ENCODE measurements at places on chromosomes 7 and 10.

- no peak for DNase-seq
Observed at GRCh38 chr7:31071645-31072029, 19.5 kb downstream of the ADCYAP1R1 start.

DNA sequence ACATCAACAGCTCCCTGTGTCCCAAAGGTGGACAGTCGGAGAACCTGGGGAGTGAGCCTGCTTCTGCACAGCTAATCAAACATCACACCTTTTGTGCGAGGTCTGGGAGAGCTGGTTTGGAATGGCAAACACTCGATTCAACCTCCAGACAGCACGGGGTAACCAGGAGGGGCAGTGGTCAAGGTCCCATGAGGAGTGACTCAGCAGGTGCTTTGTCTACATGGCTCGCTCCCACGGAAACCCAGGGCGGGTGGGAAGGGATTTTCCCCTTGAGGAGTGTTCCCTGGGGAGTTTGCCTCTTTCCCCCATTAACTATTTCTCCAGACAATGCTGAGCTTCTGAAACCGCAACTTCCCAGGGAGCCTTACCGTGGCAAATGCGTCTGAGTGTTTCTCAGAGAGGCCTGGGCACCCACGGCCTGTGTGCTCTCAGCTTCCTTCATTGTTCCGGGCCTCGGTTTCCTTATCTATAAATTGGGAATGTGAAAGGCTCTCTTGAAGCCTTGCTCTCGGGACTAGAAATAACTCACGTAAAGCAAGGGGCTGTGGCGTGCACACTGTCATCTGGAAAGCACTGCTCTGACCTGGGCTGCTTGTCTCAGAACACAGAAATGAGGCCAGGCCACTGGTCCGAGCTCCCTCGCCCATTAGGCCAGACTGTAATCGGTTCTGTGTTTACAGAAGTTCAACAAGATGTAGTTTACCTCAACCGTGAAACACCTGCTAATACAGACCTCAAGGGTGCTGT, 14.0 kb upstream of the GTPBP4 start:
- no peak for DNase-seq

DNA sequence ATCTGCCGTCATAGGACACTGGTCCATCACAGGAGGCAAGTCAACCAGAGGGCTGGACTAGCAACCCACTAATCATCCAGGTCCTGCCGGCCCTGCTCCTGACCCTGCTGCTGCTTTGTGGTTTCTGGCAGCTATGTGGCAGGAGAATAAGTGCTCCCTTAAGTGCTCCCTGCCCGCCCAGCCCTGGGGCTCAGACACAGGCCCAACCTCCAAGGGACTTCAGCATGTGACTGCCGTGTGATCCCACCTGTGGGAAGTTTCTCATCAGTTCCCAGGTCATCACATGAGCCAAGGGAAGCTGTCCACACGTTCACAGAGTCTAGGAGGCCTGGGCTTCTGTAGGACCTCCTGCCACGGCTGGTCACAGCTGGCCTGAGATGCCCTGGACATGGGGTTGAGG, 34.2 kb upstream of the ZNF488 start:
- no peak for DNase-seq

GRCh38 chr10:65566906-65567305, 1358.9 kb upstream of the LRRTM3 start:
- DNase-seq: no peak

GRCh38 chr10:33102071-33102470, 144.0 kb upstream of the ITGB1 start:
- DNase-seq: no peak

GRCh38 chr7:147999962-148000361, 590.6 kb upstream of the C7orf33 start:
- no peak for DNase-seq

DNA sequence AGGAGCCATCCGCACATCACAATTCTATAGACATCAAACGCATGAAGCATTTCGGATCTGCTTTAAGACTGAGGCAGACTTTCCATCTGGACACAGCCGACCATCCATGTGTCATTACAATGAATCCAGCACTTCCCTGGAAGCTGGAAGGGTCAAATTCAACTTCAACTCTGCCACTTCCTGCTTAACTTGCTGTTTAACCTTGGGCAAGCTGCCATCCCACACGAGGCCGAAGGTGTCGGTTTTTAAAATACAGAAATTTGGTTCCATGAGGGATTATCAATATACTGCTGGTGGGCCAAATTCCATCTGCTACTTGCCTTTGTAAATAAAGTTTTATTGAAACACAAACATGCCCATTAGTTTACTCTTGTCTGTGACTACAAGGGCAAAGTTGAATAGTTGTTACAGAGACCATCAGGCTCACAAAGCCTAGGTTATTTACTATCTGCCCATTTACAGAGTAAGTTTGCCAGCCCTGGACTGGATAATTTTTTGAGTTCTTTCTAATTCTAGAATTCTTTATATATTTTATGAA, 134.6 kb downstream of the FAM204A start:
- no peak for DNase-seq

DNA sequence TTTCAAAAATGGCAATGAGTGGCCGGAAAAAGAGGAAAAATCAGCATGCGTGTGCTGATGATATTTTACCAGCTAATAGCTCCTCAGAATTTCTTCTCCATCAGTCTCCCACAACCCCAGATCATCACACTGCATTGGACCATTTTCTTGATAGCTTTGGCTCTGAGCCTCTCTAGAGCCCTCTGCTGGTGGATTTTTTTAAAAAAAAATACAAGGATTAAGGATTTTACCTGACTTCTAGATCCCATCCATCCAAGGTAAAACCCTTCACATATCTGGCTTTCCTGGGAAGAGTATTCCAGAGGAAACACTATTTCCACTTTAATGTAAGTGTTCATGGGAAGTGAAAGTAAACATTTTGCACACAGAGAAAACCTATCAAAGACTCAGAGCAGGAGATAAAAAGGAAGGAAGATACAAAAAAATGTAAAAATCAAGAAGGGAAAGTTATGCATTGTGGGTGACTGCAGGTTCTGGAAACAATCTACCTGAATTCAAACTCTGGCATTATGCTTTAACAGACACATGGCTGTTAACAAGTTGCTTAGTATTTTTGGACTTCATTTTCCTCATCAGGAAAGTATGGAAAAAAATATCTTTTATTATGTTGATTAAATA, 380.9 kb downstream of the LRRTM3 start:
- no peak for DNase-seq

- no peak for DNase-seq
Observed at GRCh38 chr7:4724648-4725013, 42.5 kb downstream of the FOXK1 start.

- no peak for DNase-seq
Observed at GRCh38 chr7:158946771-158947170, 90.4 kb downstream of the DYNC2I1 start.

DNA sequence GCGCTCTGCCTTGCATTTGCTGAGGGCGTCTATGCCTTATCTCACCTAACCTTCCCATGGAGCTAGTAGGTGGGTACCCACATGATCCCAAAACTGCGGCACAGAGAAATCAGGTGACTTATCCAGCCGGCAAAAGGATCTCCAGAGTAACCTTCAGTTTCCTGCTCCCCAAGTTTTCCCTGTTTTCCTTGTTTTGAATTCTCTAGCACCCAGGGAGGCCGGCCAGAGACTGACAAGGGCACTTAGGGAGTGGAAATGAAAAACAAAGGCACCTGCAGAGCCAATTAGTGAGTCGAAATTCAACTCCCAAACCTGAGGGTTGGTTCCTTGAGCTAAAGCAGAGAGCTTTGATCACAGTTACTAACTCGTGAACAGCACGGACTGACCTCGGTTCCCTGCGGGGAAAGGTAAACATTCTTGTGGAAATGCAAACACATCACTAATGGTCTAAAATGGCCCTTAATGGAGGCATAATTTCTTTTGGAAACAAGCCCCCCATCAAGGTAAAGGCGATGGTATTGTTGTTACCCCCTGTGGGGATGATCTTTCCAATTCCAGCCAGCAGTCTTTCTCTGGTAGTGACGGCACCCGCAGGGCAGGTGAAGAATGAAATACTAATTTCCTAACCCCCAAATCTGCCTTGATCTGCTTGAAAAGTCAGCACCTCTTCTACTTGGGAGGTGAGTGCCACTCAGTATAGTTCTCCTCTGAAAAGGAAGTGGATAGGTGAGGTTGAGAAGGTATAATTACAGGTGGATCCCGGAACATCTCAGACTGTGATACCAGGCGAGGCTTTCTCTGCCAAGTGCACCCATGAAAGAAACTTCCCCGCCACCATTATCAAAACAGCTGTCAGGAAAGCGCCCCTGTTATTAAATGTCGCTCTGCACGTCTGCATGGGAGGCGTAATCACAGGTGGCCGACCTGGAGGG, 365.6 kb upstream of the AUTS2 start:
- no peak for DNase-seq

DNA sequence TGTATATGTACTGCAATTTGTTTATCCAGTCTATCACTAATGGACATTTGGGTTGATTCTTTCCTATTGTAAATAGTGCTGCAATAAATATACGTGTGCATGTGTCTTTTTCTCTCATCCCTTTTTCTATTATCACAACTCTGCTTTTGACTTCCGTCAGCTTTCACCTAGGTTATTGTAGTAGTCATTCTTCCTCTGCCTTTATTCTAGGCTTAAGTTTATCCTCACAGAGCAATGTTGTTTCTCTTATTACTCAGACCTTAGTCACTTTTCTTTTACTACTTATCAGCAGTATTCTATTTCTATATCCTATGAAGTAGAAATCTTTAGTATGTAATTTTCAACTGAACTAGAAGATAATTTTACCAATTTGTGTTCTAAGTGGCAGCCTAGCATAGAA, 175.3 kb upstream of the SEMA3E start:
- no peak for DNase-seq

GRCh38 chr7:151936207-151936606, 20.0 kb upstream of the GALNTL5 start:
- no peak for DNase-seq

DNA sequence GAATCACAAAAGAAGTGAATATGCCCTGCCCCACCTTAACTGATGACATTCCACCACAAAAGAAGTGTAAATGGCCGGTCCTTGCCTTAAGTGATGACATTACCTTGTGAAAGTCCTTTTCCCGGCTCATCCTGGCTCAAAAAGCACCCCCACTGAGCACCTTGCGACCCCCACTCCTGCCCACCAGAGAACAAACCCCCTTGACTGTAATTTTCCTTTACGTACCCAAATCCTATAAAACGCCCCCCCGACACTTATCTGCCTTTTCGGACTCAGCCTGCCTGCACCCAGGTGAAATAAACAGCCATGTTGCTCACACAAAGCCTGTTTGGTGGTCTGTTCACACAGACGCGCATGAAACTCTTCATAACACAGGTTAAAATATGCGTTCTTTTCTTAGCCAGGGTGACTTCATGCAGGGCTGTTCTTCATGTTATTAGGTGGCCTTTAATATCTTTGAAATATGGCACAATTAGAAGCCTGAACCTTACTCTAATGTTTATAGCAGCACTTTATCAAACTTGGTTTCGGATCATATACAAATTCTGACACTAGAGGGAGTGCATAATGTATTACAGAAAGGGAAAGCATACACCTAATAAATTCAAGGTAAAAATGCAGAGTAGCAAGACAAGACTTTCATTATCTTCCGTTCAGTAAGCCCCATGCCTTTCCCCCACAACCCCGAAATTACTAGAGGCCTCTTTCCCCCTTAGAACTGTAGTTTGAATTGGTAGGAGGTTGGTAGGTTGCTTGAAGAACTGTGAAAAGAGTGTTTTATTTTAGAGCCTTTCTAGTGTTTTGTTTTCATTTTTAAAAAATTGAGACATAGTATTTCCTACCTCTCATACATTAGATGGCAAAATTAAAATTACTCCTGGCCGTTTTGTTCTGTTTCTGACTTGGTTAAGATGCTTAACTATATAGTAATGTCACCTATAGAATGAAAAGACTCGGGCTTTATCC, 117.9 kb downstream of the NPY start:
- DNase-seq: no peak

DNA sequence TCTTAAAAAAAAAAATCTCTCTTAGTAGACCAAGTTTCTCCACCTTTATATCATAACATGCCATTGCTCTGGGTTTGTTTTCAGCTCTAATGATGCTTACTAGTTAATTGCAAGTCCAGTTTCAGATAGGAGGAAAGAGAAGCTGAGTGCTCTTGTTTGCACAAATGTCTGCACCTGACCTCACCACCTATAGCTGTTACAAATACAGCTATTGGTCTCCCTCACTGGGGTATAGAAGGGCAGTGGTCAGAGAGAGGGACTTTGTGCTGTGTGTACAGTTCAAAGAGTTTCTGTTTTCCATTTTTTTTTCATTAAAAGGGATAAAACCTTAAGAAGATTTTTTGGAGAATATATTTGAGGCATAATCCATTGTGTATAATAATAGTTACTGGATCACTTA, 52.7 kb downstream of the TAS2R16 start:
- no peak for DNase-seq

Measured in stimulated activated CD4-positive, alpha-beta T cell treated with anti-CD3 and anti-CD28 coated beads, Interleukin-2, amount 100 ng/mL, for 4 hours (primary cell).